ENCODE measurements at places on chromosomes 16 and 17.

DNA sequence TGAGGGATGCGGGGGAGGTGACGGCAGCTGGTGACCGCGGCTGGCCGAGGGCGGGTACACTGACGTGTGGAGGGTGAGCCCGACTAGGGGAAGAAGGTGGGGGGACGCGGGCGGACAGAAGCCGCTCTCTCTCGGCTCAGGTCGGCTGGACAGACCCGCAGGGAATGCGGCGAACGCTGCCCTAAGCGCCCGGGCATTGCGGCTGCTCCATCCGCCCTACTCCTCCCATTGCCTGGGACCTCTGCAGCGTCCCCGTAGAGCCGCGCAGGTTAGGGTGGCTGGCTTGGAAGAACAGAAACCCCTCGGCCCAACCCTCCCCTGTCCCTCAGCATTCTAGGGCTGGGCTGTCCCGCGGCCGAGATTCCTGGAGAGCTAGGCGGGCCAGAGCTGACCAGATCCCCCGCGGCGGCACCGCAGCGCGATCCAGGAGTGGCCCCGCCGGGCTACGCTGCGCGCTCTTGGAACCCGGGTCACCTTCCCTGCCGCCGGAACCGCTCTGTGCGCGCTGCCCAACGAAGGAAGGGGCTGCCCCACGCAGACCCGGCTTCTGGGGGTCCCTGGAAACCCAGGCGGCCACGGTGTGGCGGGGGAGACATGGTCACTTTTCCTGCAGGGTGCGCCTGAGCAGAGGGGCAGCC lies 3.0 kb downstream of the DLX4 start:
- no peak for DNase-seq

- DNase-seq, result no peak
These were observed 9.1 kb downstream of the LDHD start for GRCh38 chr16:75107505-75107904.

DNA sequence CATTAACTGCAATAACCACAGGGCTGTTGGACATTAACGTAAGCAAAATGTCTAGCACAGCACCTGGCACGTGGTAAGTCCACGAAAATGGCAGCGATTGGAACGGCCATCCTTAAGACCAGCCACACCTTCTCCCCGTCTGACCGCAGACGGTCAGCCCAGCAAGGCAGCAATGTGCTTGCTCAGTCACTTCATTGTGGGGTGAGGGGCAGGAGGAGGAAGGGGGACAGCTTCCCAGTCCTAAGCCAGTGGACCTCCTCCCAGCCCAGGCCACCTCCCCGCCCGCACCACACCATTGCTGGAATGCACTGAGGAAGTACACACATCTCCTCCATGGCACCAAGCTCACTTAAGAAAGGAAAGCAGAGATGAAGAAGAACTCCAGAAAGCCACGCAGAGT lies 8.6 kb upstream of the MYLK3 start:
- no peak for DNase-seq

DNA sequence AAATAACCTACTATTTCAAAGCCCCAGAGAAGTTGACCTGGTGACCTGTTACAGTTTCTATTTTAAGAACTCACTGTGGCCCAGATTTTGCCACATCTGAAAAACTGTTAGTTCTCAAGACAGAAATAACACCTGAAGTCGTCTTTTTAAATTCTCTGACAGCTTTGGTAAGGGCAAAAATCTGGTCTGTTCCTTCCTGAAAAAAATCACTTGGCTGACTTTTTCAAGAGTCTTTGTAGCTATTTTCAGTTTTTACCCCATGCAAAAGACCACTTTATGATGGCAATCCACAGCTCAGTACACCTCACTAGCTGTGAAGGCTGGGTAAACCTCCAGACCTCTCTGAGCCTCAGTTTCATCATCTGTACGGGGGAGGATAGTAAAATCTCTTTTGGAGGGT lies 60.7 kb upstream of the SREBF1 start:
- DNase-seq, result no peak

DNA sequence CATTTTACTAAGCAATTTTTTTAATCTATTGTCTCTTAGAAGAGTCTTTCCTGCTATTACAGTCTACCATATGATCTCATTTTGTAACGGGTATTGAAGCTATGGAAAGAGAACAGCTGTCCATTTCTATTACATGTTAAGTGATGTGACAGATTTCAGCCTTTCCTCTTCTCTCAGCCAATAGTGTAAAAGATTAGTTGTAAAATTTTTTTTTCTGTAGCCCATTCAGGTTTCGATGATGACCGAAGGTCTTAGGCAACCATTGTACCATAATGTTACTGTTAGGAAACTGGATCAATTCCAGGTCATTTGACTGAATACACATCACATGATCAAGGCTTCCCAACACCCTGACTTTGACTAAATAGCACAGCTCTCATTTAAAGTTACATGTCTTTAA lies 147.6 kb upstream of the HLF start:
- DNase-seq, result no peak

- no peak for DNase-seq
These were observed 715.9 kb upstream of the RBFOX1 start for GRCh38 chr16:6616746-6617145.

DNA sequence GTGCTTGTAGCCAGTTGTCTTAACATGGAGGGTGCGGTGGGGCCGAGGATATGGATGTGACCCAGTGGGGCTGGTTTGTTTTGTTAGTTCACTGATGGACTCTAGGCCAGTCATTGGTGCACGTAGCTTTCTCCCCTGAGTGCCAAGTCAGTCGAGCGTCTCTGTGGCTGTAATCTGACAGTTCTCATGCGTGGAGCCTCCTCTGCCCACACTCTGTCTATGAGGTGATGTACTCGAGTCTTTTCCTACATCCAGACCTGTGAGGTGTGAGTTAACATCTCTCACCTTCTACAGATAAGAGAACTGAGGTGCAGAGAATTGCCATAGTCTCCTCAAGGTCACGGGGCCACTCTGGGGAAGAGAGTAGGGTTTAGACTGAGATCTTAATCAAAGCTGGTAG lies 90.2 kb downstream of the MARCHF10 start:
- DNase-seq, result no peak

DNA sequence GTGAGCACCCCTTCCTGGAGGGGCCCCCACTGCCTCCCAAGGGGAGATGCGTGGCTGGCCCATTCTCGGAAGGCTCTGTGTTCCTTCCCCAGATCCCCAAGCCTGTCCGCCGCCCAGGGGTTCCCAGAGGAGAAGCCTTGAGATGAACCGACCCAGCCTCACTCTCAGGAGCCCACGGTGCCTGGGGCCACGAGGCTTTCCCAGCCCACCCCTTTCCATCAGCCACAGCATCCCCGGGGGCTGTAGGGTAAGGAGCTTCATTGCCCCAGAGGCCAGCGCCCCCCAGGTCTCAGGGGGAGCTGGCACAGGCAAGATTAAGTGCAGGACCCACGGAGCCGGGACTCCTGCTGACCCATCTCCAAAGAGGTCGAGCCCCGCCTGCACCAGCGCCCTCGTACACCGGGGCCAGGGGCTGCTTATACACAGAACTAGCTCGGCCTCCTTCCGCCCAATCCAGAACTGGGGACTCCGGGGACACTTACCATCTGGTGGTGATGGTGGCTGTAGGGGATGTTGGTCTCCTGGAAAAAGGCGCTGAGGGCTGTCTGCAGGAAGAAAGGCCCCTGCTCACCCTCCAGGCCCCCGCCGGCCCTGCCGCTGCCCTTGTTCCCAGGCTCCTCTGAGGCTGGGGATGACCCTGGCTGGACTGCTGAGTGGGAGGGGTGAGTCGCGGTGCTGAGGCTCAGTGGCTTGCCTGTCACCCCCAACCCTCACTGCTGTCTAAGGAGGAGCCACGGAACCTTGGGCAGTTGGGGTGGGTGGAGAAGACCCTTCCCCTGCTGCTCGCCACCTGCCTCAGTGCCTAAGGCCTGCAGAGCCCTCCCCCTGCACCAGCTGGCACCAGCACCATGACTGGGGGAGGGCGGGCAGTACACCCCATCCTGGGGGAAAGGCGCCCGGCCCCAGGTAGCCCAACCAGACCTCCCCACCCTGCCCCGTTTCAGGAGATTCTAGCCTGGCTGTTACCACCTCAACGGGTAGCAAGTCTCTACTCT lies 4.4 kb downstream of the UBALD1 start:
- no peak for DNase-seq

- DNase-seq, result no peak
These were observed 21.8 kb downstream of the CLEC16A start for GRCh38 chr16:10966129-10966528.

- no peak for DNase-seq
These were observed 26.6 kb upstream of the GINS3 start for GRCh38 chr16:58365623-58366022.

DNA sequence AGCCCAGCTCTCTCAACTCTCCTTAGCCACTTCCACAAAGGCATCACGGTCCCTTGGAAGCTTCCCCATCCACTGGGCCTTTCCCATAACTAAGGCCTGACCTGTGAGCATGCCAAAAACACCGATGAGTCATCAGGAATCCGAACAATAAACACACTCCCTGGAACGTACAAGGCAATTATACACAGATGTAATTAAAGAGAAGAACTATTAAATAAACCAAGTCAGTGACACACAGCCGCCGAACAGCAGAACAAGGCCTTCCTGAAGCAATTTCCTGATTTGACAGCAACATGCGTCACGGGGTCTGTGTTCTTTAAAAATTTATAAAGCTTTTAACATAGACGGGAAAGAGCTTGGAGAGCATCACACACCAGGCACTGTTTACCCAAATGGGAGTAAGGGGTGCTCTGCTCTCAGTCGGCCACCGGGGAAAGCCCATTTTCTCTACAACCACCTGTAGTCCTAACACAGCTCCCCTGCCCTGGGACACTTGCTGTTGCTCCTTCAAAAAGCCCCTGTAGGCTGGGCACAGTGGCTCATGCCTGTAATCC lies 29.4 kb downstream of the COG7 start:
- no peak for DNase-seq

DNA sequence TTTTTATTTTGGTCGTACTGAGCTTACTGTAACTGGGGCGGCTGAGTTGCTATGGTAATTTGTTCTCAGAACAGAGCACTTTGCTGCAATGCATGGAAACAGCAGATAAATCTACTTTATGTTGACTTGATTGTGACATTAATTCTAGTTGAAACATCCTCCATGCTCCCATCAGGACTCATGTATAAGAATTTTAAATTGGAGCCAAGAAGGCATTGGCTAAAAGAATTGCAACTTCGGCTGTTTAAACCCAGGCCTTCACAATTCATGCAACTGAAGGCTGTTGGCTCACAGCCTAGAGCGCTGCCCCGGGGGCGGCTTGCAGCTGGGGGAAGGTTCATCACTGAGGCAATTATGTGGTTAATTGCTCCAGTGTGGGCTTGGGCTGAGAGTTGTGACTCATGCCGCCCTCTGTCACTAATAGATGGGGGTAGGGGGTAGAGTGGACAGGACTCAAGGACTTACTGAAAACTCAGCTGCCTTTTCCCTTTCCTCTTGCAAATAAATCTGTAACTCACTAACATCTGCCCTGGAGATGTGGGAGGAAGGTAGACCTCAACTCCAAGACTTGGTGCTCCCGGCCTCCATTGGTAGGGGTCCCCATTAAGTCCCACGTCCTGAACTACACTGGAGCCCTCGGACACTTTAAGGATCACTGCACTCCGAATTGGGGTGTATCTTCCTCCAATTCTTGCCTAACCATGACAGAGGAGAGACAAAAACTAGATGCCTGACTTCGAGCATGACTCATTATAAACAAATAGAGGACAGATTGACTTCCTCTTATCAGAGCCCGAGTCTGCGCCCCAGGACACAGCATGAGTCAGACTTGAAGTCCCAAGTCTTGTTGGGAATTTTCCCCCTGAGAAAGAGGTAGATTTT lies 37.5 kb downstream of the ERCC4 start:
- DNase-seq, result no peak

DNA sequence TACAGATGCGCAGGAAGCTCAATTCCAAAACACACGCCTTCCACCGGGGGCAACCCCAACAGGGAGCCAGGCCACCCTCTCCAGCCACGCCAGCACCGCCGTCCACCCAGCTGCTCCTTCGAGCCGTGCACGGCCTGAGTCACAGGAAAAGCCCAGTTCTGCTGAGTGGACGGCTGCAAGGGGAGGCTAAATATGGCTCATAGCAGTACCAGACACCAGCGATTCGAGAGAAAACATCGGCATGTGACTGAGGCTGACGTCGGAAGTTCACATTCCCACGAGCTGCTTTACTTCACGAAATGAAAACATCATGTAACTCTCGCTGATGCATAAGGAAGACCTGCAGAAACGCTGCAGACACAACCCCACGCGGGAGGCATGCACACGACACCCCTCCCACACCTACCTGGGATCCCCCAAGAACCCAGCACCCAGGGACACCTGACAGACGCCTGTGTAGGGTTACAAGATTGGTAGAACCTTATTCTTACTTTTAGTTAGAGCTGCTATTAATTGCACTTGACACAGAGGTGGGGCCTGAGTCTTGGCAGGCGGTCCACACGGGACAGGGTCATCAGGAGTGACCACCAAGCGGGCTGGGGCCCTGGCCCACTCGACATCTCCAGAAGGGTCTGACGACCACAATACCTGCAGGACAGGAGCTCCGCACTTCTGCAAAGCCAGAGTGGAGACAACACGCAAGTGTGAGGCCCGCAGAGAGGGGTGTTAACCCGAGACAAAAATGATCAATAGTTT lies 116.8 kb downstream of the ANKRD11 start:
- no peak for DNase-seq

DNA sequence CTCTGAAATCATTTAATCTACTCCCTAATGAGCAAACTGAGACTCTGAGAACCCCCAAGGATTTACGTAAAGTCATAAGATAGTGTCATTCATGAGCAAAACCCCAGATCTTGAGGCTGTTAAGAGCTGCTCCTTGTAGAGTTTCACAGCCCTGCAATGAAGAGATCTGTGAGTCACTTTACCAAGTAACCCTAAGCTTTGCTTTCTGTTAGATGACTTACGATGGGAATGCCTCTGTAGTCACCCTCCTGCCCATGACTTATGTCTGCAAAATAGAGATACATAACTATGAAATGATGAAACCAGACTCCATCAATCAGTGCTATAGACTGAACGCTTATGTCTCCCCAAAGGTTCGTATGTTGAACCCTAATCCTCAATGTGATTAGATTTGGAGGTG lies 117.7 kb downstream of the HS3ST3A1 start:
- no peak for DNase-seq

DNA sequence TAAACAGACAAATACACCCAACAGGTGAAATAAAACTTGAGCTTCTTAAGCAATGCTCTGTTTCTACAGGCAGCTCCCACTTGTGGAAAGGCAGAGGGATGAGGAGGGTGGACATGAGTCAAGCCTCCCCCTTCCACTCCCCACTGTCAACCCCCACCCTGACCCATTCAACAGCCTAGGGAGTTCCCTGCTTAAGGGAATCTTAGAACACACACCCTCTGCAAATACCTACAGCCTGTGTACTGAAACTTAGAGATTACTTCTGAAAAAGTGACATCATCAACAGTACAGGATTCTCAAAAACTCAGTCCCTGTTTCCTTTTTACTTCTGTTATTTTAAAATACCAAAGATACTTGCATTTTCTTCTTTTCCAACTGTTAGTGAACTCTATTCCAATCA lies 345.4 kb downstream of the SOX9 start:
- no peak for DNase-seq

- DNase-seq, result no peak
These were observed 160.6 kb downstream of the PRKCB start for GRCh38 chr16:23996258-23996955.

DNA sequence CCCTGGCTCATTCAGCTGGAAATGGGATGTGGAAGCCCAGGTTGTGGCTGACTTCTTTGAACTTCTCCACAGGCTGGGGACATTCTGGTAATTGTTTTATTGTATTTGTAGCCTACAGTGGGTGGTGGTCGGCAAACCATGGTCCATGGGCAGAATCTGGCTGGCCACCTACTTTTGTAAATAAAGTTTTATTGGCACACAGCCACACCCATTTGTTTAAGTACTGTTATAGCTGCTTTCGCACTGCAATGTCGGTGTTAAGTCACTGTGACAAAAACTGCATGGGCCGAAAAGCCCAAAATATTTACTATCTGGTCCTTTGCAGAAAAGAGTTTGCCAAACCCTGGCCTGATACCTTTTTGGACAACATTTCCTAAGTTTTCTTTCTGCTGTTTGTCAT lies 86.2 kb downstream of the NTN1 start:
- no peak for DNase-seq
